ENCODE measurements at places on chromosomes 12 and 14.

DNA sequence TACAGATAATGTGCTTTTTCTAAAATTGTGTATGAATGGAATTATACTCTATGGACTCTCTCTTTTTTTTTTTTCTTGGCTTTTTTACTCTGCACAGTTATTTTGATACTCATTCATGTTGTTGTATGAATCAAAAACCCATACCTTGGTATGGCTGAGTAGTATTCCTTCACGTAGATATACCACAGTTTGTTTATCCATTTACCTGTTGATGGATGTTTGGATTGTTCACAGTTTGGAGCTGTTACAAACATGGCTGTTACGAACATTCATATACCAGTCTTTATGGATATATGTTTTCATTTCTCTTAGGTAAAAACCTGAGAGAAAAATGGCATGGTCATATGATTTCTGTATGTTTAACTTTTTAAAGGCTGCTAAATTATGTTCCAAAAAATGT, 43.2 kb downstream of the TMTC3 start:
- no peak for DNase-seq

- DNase-seq: peak; percentile 58
Observed at GRCh38 chr12:111766608-111767361, at the start of gene ALDH2. Gene ALDH2 (plus strand): TSS chr12:111766933. CDS start chr12:111766983, 50 bp downstream.

DNA sequence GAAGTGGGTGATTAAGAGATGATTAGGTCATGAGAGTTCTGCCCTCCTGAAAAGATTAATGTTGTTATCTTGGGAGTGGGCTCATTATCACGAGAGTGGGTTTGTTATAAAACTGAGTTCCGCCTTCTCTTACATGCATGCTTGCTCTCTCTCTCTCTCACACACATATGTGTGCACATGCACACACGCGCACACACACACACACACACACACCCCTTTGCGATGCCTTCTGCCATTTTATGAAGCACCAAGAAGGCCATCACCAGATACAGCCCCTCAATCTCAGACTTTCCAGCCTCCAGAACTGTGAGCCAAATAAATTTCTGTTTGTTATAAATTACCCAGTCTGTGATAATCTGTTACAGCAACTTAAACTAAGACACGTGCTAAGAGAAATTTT, 5.7 kb upstream of the SLC41A2 start:
- no peak for DNase-seq

DNA sequence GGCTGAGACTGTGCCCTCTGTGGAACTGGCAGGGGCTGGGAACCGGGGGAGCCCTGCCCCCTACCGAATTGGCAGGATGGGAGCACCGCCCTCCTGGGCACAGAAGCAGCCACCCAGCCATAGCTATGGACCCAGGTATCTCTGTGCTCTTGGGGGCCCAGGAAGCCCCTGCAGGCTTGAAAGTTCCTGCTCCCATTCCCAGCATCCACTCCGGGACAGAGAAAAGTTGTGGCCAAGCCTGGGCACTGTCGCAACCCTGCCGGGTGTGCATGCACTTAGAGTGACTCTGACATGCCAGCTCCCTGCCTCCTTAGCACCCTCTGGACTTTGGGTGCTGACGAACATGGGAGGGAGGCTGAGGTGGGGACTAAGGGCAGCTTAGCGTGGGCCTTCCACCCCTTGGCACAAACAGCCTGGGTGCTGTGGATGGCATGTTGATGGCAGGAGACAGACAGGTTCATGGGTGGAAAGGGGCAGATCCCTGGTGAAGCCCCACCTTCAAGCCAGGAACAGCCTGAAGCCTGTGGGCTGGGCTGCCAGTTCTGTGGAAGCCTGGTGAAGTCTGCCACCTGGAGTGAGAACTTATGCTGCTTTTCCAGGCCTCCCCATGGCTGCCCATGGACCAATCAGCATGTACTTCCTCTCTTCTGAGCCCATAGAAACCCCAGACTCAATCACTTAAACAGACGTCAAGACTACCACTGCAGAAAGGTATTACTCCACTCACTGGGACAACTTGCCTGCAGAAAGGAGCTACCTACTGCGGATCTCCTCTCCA, 279.0 kb downstream of the ATXN7L3B start:
- DNase-seq: no peak

- DNase-seq: no peak
Observed at GRCh38 chr12:76190299-76190698, 105.8 kb upstream of the NAP1L1 start.

- DNase-seq: peak; percentile 98
Observed at GRCh38 chr14:87522575-87522974, 470.4 kb downstream of the GALC start.

DNA sequence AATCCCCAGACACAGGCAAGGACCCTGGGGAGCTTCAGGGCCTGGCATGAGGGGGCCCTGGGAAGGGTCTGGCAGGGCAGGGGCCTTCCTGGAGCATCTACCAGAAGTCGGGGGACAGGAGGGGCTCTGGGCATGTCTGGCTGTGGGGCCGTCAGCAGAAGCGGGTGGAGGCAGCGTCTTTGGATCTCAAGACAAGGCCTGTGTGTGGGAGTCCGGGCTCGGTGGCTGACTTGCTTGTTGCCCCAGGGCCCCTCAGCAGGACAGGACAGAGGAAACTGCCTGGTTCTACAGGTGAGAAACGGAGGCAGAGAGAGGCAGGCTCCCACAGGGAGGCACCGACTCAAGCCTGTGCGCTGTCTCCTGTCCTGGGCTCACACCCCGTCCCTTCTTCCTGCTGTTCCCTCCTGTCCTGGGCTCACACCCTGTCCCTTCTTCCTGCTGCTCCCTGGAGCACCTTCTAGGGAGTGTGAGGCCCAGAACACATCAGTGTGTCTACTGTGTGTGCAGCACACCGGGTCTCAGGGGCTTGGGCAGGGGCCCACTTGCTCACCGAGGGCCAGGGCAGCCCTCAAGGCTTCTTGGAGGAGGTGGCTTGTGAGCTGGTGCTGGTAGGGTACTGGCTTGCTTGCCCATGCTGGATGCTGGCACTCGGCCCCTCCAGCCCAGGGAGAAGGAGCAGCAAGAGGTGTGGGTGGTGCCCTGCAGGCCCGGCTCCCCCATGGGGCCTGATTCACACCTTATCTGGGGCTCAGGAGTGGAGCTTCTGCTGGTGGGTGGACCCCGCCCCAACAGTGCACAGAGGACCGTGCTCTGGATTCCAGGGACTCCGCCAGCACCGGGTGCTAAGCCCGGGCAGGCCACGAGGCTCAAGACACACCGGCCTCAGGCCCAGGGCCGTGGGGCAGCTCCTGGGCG, 14.9 kb downstream of the ASPG start:
- no peak for DNase-seq

DNA sequence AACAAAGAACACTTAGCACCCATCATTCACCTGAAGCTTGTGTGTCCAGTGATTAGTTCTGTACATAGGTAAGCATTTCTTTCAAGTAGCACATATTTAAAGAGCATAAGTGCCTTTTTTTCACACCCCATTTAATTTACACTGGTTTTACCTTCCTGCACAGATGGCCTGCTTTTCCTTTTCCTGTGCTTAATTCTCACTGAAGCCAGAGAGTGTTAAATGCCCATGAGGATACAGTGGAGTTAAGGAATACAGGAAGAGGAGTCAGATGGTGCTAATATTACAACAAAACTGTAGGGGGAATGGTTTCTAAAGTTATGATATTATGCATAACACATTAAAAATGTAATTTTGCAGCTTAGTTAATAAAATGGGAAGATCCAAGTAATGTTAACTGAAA, 31.0 kb upstream of the SLC38A1 start:
- peak; percentile 84 for DNase-seq

DNA sequence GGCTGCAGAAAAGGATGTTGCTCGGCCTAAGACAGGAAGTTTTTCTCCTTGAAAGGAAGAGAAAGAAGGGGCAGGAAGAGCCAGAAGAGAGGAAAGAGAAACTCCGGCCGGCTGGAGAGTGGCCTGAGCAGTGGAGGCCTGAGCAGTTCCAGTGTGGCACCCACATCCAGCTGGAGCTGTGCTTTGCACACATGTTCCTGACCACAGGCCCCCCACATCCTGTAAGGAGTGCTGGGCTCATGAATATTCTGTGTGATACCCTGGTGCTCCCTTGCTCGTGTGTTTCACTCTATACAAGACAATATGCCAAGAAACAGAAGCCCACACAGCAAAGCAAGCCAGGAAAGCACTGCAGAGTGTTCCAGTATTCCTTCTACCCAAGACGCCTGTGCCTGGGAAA, 27.1 kb downstream of the POLE start:
- DNase-seq: no peak

- no peak for DNase-seq
Observed at GRCh38 chr12:91109148-91109564, 2.1 kb downstream of the LUM start.

DNA sequence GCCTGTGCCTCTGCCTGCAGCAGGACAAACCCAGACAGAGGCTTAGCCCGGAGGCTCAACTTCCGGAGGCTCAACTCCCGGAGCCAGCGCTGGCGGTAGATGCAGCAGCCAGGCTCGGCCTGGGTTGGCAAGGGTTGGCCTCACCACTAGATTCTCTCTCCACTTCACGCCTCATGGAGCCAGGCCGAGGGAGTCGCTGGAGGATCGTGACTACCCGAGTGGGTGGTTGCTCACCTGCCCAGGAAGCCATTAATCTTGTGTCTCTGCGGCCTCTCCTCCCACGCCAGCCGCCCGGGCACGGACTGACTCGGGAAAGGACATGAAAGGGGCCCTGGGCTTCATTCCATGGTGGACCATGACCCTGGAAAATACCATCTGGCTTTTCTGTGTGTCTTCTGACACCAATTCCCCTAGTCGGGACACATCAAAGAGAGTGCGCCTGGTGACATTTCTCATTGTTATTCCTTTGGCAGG, 20.8 kb downstream of the ESRRB start:
- DNase-seq: no peak

DNA sequence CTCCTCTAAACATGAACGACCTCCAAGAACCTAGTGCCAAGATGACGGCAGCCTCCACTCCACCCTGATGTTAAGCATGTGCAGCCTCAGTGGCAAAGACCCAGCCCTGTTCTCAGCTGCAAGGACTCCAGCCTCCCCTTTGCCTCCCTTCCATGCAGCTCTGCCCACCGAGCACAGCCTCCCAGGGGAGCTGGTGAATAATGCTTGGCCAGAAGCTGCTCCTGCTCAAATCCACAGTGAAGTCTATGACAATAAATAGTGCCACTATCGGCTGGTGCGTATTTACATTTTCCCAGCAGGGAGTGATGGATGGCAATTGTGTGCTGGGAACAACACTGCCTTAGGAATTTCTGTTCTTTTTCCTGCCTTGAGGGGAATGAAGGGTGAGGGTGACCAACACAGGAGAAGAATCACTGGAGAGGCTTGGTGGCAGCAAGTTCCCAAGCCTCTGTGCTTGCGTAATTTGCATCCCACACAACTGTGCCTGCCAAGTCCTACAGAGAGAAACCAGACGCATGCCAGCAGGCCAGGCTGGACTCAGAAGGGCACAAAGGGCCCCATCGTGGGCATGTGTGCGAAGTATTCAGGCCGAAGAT, 29.9 kb upstream of the TC2N start:
- DNase-seq: no peak

- DNase-seq: no peak
Observed at GRCh38 chr14:43792980-43793379, 714.1 kb downstream of the FSCB start.

DNA sequence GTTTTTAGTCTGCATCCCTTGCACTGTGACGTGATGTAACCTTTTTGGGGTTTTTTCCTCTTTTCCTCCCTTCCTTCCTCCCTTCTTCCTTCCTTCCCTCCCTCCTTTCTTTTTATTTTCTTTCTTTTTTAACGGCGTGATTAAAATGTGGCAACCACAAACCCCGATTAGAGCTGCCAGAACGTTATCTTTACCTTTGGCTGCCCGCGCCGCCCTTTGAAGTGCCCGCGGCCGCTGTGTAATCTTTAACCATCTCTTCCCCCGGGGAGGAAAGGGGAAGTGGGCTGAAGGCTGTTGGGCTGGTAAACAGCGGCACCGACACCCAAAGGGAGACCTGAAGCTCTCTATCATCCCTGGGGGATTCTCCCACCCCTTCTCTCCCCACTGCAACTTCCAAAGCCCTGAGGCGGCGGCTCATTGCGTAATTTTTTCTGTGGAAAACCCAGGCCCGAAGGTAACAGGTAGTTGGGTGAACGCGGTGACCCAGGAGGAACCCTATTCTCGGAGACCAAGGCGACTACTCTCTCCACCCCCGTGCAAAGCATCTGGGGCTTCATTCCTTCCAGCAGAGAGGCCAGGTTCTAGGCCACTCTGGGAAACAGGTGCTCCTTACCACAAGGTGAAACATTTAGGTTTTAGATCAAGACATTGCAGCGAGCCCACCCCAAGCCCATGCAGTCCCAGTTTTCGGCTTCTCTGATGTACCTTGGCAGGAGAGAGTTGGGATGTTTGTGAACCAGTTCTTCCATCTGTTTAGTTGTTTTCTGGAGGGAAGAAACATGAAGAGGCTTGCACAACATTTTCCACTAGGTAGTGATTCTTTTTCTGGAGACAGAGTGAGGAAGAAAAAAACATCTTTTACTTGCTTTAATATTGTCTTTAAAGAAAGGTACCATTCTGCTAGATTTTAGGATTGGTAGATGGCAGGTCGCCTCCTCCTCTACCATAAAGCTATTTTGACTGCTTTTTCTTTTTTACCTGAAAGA, 1.5 kb downstream of the LGR5 start:
- DNase-seq: peak; percentile 49

DNA sequence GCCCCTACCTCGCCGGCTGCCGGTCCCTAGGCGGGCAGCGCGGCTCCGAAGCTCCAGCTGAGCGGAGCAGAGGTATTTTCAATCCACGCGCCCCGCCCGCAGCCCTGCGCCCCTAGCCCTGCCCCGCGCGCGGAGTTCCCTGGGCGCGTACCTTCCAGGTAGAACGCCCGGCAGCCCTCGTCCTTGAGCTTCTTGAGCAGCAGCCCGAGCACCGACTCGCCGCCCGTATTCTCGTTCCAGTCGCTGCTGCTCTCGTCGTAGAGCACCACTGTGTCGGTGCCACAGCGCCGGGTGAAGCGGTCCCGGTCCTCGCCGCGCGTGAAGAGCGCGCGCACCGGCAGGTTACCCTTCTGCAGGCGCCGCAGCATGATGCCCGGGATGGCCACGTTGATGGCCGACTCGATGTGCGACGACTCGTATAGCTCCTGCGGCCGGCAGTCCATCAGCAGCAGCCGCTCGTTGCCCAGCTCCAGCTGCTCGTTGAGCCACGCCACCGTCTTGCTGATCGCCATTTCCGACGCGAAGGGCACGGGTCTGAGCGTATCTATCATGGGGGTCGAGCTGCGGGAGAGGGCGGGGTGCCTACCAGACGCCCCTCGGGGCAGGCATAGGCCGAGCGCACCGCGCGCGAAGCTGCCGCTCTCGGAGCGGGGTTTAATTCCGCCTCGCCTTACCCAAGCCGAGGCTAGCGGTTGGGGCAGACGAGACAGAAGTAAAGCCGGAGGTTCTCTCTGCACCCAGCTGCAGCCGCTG, 636 bp downstream of the DUSP6 start:
- no peak for DNase-seq

- no peak for DNase-seq
Observed at GRCh38 chr12:78981-79380, 12.4 kb downstream of the IQSEC3 start.

DNA sequence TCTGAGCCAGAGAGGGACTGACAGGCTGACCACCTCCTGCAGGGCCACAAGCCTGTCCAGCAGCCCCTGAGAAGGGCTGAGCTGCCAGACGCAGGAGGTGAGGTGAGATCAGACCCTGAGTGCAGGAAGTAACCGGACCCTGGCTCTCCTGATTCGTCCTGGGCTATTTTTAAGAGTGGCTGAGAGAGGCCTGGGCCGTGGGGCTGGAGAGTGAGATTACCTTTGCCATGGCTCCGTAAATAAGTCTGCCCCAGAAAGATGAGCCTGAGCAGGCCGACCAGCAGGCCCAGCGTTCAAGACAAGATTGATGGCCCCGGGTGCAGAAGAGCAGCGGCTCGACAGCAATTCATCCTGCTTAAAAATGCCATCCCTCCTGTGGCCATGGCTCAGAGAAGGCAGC, 54.2 kb downstream of the SPTB start:
- DNase-seq: no peak

- DNase-seq: no peak
Observed at GRCh38 chr14:60323199-60323896, 74.3 kb downstream of the PPM1A start.

Data from NCI-H2171 treated with DMSO at 0.1 percent for 48 hours (cell line).